GM23248 (cell line): ENCODE measurements at places on chromosomes 4 and X. TPM values are rescaled to one million over a fixed set of nuclear protein-coding genes. Genes with fewer than 3 reads are reported as not detected.

DNA sequence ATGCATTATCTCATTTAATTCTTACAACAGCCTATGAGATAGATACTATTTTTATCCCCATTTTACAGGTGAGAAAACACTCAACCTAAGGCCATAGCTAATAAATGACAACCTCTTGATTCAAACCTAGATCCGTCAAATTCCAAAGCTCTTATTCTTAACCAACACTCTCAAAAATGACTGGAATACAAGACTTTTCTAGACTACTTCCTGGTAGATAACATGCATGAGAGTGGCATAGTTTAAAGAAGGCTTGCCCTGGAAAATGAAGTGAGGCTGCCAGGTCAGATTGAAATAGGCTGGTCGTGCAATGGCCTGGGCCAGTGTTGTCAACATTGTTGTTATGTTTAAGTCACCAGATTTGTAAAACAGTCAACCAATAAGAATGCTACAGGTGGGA lies 86.6 kb downstream of the DNAAF6 start:
- H3K4me3 ChIP-seq, result no peak overlapping the region
- no peaks in the 10 kb centered on the region for H3K36me3 ChIP-seq
- DNase-seq, result no peak
- H3K27ac ChIP-seq, result no peak overlapping the region
- H3K27me3 ChIP-seq, result no peaks in the 10 kb centered on the region
- no peaks in the 10 kb centered on the region for H3K4me1 ChIP-seq

- H3K4me1 ChIP-seq, result peaks cover 22% of the 10 kb centered on the region
- H3K36me3 ChIP-seq, result no peaks in the 10 kb centered on the region
- no peaks in the 10 kb centered on the region for H3K27me3 ChIP-seq
- H3K4me3 ChIP-seq, result no peak overlapping the region
- DNase-seq, result peak; percentile 15
Observed at GRCh38 chr4:26870576-26871262, 10.1 kb downstream of the STIM2 start.

- no peaks in the 10 kb centered on the region for H3K4me1 ChIP-seq
- H3K27me3 ChIP-seq, result no peaks in the 10 kb centered on the region
- no peak overlapping the region for H3K27ac ChIP-seq
- H3K36me3 ChIP-seq, result no peaks in the 10 kb centered on the region
- no peak for DNase-seq
Observed at GRCh38 chrX:42531441-42531840, 246.5 kb downstream of the PPP1R2C start.

RHOXF2 gene
- not detected in 2 replicates for polyA plus RNA-seq

- DNase-seq, result no peak
- H3K36me3 ChIP-seq, result peaks cover 4% of the 10 kb centered on the region; the same call in 1 of the 2 replicates
- no peak overlapping the region for H3K4me3 ChIP-seq
- H3K27ac ChIP-seq, result no peak overlapping the region
- no peaks in the 10 kb centered on the region for H3K27me3 ChIP-seq
- no peaks in the 10 kb centered on the region for H3K4me1 ChIP-seq
Observed at GRCh38 chr4:184706453-184706852, 27.4 kb downstream of the CENPU start.

GATA1 gene
- not detected in 2 replicates for polyA plus RNA-seq

SLC4A4 gene
- polyA plus RNA-seq, result 7.2 and 7.9 TPM in 2 replicates

KIAA1210 gene
- polyA plus RNA-seq, result not detected in 2 replicates

DNA sequence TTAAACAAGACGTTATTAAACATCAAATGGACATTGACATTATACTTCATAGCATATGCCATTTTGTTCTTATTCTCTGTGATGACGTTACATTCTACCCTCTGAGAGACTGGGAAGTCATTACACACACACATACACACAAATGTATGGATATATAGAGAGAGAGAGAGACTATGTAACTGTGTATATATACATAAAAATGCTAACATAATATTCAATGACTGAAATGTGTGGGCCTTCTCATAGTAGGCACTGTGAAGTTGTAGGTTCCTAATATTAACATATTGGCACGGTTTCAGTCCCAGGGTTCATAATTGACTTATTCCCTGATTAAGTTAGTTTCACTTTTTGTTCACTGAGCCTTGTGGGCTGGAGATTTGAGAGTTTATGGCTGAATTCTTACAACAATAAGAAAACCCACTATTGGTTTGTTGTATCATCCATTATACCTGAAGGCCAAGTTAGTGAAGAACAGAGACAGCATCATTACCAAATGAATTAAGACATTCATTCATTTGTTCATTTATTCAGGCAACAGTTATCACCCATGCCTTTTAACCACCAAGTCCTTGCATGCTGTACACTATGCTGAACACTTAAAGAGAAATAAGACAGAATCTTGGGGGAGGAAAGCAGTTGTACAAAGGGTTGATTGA lies 68.5 kb downstream of the GAB1 start:
- H3K27me3 ChIP-seq, result no peaks in the 10 kb centered on the region
- no peak for DNase-seq
- H3K4me1 ChIP-seq, result 0 out of 2 replicates have a peak, but pooled peaks cover 5% of the 10 kb centered on the region
- H3K27ac ChIP-seq, result no peak overlapping the region
- H3K36me3 ChIP-seq, result no peaks in the 10 kb centered on the region

- H3K27me3 ChIP-seq, result peaks cover 8% of the 10 kb centered on the region; the same call in 1 of the 2 replicates
- no peaks in the 10 kb centered on the region for H3K36me3 ChIP-seq
- DNase-seq, result no peak
- no peaks in the 10 kb centered on the region for H3K4me1 ChIP-seq
- H3K27ac ChIP-seq, result no peak overlapping the region
Observed at GRCh38 chr4:7416745-7417432, 17.8 kb downstream of the PSAPL1 start.

GRCh38 chr4:136329042-136329662 lies 1203.1 kb downstream of the PCDH18 start:
- DNase-seq, result no peak
- no peaks in the 10 kb centered on the region for H3K36me3 ChIP-seq
- H3K4me3 ChIP-seq, result no peak overlapping the region
- no peaks in the 10 kb centered on the region for H3K4me1 ChIP-seq
- H3K27me3 ChIP-seq, result no peaks in the 10 kb centered on the region

- no peak for DNase-seq
- H3K27ac ChIP-seq, result peak overlapping the region; percentile 9; the same call in 1 of the 2 replicates
- H3K36me3 ChIP-seq, result peaks cover 48% of the 10 kb centered on the region
- no peak overlapping the region for H3K4me3 ChIP-seq
- H3K27me3 ChIP-seq, result no peaks in the 10 kb centered on the region
Observed at GRCh38 chr4:2881431-2881830, 37.8 kb downstream of the ADD1 start.

- no peaks in the 10 kb centered on the region for H3K36me3 ChIP-seq
- no peak overlapping the region for H3K27ac ChIP-seq
- no peaks in the 10 kb centered on the region for H3K27me3 ChIP-seq
- DNase-seq, result no peak
Observed at GRCh38 chrX:113558576-113558975, 717.9 kb upstream of the AMOT start.

ING2 gene
- polyA plus RNA-seq, result 20.5 and 22.8 TPM in 2 replicates
